Caco-2 (cell line): ENCODE measurements at places on chromosomes 16 and 17.

DNA sequence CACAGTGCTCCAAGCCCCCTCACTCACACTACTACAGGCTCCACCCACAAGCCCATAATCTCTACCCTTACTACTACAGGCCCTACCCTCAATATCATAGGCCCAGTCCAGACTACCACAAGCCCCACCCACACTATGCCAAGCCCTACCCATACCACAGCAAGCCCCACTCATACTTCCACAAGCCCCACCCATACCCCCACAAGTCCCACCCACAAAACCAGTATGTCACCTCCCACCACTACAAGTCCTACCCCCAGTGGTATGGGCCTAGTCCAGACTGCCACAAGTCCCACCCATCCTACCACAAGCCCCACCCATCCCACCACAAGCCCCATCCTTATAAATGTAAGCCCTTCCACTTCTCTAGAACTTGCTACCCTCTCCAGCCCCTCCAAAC, 13.8 kb downstream of the RIPOR1 start:
- peak; percentile 47 for DNase-seq

DNA sequence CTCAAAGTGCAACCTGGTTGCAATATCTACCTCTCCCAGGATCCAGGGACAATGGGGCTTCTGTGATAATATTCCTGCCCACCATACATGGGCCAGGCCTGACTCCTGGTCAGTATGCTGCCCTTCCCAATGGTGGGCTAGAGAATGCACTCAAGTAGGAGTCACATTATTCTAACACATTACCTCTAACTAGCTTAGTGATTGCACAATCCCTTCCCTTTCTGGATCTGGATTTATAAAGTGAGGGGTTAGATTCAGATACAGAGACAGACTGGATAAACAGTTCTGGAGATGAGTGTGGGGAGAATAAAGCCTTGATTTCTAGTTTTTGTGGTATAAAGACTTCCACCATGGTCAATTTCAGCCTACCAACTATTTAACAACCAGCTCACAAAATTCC, 33.0 kb downstream of the LYRM1 start:
- no peak for DNase-seq

DNA sequence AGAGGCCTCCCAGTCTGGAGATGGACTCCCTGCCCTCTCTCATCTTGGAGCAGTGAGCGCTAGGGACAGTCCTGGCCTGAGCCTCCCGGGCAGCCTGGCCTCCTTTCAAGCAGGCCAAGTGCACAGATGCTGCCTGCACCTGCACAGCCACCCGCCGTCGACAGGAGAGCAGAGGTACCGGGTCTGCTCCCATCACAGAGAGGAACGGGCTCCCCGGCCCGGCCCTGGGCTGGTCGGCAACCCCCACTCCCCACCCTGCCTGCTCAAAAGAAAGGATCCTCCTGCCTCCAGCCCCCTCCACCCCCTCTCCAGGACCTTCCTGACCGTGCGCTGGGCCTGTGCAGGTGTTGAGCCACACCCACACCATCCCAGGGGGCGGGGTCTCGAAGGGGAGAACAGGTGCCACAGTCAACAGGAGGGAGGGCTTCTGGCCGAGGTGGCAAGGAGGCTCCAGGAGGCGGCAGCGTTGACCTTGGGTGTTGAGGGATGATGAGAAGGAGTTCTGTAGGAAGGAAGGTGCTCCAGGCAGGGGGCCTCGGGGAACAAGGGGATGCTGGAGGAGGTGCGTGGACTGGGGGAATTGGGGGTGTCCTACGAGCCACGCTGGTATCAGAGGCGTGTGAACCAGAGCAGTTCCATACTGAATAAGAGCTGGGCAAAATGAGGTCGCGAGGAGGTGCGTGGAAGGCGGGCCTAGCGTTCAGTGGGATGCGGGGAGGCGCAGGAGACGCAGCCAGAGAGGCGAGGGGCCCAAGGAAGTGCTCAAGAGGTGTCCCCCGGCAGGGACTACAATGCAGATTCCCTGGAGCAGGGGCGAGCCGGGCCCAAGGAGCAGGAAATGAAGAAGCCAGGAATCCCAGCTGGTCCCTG, 967 bp upstream of the CDH15 start:
- DNase-seq, result peak; percentile 85

- no peak for DNase-seq
Measured at GRCh38 chr17:4591529-4591928, 7.2 kb downstream of the SMTNL2 start.

DNA sequence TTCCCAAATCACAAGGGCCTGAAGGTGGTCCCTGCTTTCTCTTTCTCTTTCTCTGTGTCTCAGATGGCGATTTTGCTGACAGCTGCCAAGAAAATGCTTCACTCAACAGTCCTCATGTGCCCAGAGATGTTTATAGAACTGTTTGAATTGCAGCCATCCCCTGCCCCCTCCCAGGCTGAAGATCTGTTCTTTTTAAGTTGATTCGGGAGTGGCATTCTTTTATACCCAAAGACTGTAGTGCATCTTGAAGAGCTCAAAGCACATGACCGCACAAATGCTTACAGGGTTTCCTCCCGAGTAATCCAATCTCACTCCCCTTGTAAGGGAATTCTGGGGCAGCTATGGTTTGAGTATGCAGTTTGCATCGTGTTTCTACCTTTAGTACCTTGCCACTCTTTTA, 75.7 kb downstream of the SEC14L1 start:
- DNase-seq, result no peak

DNA sequence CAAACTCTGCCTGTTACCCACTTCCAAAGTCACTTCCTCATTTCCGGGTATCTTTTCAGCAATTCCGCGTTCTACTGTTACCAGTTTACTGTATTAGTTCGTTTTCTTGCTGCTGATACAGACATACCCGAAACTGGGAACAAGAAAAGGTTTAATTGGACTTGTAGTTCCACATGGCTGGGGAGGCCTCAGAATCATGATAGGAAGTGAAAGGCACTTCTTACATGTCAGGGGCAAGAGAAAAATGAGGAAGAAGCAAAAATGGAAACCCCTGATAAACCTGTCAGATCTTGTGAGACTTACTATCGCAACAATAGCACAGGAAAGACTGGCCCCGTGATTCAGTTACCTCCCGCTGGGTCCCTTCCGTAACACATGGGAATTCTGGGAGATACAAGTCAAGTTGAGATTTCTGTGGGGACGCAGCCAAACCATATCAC, 30.9 kb downstream of the PAFAH1B1 start:
- DNase-seq, result no peak

DNA sequence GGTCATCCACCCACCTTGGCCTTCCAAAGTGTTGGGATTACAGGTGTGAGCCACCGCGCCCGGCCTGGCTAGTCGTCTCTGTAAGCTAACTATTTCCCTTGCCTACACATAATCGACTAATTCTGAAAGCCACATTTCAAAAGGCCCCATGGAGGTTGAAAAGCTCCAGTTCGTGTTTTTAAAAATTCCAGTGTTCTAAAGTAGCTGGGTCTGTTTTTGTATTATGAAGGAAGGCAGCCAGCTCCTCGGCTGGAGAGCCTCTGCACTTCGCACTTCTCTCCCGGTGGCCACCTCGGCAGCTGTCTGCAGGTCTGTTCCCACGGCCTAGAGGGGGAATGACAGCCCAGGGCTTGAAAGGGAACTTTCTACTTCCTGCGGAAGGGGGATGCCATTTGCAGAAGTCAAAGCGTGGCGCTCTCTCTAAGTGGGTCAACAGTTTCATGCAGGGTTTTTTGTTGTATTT, 16.9 kb downstream of the HASPIN start:
- DNase-seq, result no peak

- DNase-seq, result no peak
Measured at GRCh38 chr16:14398014-14398717, 231.9 kb downstream of the PARN start.

DNA sequence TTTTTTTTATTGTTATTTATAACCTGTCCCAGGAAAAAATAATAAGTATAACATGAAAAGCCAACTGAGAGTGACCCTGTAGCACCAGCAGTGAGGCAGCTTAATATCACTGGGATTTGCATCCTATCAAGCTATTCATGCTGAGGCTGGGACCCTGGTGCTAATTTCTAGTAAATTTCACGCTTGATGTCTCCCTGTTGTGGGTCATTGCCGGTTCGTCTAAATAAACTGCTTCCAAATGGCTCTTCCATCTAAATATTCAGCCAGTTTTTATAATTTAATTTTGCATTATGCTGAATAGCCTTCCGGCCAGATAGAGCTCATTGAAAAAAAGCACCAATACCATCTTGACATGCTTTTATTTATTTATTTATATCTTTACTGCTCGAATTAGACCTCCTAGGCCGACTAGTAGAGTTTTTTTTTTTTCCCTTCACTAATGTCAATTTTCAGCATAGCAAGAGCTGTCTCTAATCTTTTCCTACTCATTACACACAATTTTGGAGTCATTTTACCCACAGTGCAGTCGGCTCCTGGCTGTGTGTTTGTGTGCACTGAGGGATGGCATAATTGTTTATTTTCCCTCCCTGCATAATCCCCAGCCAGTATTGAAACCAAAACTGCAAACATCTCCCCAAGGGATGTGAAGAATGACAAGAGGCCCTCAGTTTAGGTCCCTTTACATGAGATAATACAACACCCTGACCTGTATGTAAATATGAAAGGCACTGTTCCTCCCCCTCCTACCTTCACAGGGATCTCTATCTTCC, 168.8 kb downstream of the AATF start:
- DNase-seq, result no peak

DNA sequence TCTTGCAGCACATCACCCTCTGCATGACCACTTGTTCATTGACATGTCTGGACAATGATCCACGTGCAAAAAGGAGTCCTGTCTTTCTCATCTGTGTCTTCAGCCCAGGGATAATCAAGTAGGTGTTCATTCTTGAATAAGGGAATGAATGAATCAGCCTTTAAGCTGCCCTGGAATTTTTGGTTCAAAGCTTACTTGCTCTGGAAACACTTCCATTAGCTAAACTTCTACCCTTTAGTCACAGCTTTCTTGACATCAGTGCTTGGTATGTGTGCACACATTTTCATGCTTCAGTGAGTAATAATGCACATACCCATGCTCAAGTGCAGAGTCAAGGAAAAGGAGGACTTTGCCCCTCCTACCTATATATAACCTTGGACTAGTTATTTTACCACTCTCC, 103.0 kb upstream of the CDH13 start:
- no peak for DNase-seq

DNA sequence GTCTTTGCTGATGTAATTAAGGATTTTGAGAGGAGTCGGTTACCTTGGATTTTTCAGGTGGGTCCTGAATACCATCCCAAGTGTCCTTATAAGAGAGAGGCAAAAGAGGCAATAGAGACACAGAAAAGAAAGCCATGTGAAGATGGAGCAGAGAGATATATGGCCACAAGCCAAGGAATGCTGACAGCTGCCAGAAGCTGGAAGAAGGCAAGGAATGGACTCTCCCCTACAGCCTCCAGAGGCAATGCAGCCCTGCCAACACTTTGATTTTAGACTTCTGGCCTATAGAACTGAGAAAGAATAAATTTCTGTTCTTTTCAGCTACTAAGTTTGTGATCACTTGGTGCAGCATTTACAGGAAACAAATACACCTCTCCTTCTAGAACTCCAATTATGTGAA, 8.2 kb upstream of the RNFT1 start:
- DNase-seq, result no peak

GRCh38 chr17:18228176-18228682, 2.8 kb downstream of the LLGL1 start:
- no peak for DNase-seq

- no peak for DNase-seq
Measured at GRCh38 chr17:66776999-66777688, 57.8 kb upstream of the CACNG5 start.

- no peak for DNase-seq
Measured at GRCh38 chr16:30472328-30472942, at the start of gene ITGAL. Gene ITGAL (plus strand): TSS chr16:30472742. CDS start chr16:30472838, 96 bp downstream.

DNA sequence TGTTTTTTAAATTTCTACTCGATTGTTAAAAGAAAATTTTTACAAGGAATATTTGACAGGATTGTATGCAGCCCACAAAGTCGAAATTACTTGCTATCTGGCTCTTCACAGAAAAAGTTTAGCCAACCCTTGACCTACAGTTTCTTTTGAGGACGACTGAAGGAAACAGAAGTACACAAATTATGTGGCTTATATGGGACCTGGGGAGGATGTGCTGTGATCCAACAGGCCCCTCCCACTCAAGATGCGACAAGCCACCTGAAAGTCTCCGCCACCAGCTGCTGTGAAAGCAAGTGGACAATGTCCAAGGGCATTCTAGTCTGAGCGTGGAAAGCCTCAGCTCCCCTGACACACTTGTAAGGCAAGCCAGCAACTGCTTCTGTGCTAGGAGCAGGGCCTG, 42.4 kb upstream of the SLC25A19 start:
- DNase-seq, result no peak
